ENCODE measurements at places on chromosomes 2 and 18. TPM values are rescaled to one million over a fixed set of nuclear protein-coding genes. Genes with fewer than 3 reads are reported as not detected.

The MYO5B gene
- total RNA-seq = 8.8 TPM

GRCh38 chr2:31811482-31811881 is 199.3 kb downstream of the MEMO1 start:
- DNase-seq = peak; percentile 73

GRCh38 chr2:42568401-42569115 is at the start of gene MTA3:
TSS of gene MTA3 (plus strand) at chr2:42568632. CDS start at chr2:42568746, 114 bp downstream.
- no peak for DNase-seq

The LYG2 gene
- total RNA-seq = not detected

The MYL12B gene
- 264 TPM for total RNA-seq

- DNase-seq = no peak
Measured at GRCh38 chr2:65057054-65057375, 799 bp downstream of the CEP68 start.

DNA sequence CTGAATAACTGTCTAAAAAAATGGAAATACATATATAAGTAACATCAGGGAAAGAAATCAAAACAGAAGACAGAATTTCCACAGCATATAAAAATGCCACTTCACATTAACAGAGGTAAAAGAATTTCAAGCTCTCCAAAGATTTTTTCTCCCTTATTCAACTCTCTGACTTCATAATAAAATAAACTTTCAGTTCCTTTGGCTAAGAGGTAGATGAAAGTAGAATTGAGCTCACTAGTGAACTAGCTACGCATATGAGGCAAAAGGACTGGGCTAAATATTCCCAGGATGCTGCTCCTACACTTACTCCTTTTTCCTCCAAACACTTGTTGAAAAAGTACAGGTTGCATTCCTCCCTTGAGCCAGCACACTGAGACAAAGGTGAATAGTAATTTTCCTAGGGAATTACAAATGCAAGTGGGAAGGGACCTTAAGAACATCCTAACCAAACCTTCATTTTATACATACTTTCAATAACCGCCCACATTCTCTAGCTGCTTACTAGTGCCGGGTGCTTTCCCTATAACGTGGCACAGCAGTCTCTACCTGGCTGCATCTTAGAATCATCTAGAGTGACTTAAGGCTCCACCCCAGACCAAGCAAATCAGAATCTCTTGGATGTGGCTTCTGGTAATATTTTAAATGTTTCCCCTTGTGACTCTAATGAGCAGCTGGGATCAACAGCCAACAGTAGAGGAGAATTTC is 136.6 kb downstream of the MTCL1 start:
- DNase-seq = no peak

DNA sequence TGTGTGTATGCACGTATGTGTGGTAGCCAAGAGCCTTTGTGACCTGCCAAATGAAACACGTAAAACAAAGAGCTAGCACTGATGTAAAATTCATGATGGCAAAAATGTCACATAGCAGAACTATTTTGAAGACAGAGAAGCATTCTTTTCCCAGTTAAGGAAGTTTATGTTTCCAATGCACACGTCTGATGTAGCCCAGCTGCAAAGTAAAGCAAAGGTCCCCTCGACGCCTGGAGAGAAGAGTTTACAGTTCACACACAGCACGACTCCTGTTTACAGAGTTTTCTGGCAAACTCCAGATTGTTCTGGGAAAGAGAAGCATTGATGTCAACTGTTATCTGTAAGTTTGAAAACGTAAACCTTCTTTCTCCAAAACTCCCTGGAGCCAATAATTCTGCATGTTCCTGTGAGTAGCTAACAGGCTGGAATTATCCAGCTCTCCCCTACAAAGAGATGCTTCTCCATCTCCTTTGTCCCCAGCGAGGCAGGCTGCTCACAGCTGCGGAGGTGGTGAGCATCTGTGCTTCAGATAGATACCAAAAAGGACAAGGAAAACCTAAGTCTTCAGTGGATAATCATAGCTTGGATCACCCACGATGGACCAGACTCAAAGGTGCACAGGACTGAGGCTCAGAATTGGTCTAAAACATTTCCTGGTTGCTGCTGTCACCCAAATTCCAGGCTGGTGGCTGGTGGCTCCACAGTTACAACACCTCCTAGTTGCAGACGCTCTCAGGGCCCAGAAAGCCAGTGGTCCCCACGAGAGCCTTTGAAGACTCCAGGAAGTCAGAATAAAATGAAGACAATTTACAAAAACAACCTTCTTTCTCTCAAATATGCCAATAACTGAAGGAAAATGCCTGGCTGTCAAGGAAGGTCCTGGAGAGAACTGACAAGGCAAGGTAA is 87.4 kb downstream of the COL6A3 start:
- peak; percentile 85 for DNase-seq

- DNase-seq = no peak
Measured at GRCh38 chr2:38146907-38147307, 71.0 kb upstream of the CYP1B1 start.

- no peak for DNase-seq
Measured at GRCh38 chr2:178271629-178272333, 77.5 kb downstream of the OSBPL6 start.

GRCh38 chr2:82959727-82960126 is 1499.4 kb downstream of the SUCLG1 start:
- no peak for DNase-seq

- no peak for DNase-seq
Measured at GRCh38 chr2:219625179-219625578, 2.3 kb upstream of the SLC4A3 start.

DNA sequence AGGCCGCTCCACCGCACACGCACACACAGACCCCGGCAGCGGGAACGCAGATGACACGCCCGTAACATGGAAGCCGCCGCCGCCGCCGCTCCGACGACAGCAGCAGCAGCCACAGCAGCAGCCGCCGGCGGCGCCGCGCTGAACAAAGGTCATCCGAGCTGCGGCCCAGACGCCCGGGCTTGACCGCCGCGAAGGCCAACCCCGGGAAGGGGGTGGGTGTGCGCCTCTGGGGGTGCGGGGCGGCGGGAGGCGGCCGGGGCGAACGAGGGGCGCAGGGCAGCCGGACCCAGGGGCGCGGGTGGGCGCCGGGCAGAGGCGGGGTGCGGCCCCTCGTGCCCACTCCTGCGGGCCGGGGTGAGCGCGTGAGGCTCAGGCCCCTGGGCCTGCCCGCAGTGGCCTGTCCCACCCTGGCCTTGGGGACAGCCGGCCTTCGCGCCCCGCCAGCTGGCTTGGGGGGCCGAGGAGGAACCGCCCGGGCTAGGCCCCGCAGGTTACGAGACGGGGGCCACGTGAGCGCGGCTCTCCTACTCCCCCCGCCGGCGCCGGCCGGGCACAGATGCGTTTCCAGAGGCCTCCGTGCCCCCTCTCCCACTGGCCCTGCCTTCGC is 1.0 kb upstream of the ZNF532 start:
- DNase-seq = no peak

- no peak for DNase-seq
Measured at GRCh38 chr2:240962300-240963064, 35.9 kb upstream of the SNED1 start.

GRCh38 chr2:138249207-138249606 is 252.4 kb upstream of the SPOPL start:
- no peak for DNase-seq

The CFAP210 gene
- total RNA-seq = not detected

- no peak for DNase-seq
Measured at GRCh38 chr2:34547900-34548299, 948.8 kb upstream of the FAM98A start.

The MTIF2 gene
- total RNA-seq = 26.9 TPM

DNA sequence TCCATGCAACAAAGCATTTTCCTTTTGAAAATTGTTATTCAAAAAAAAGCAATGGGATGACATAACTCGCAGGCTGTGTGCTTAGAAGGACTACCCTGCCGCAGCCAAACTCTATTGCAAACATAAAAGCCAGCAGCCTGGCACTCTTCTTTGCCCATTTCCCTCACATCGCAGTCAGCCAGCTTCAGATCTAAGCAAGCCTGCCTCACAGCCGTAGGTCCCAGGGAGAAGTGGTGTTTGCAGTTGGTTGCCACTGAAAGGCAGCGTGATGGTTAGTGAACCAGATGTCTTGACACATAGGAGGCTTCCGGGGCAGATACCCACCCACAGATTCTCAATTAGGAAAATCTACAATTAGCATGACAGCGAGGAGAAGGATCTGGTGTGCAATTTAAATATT is 655.2 kb downstream of the RNF144A start:
- DNase-seq = no peak

DNA sequence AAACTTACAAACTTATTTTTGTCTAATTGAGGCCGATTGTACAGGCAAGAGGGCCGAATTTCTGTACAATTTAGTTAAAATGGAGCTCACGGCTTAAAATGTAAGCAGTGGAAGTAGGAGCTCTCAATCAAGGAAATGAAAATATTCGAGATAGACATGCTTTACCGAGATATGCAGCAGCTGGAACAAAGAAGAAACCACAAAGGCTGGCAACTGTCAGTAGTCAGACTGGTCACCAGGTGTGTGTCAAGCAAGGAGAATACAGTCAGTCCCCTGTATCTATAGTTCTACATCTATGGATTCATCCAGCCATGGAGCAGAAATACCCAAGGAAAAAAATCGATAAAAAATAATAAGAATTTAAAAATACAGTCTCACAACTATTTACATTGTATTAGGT is 122.6 kb downstream of the WDSUB1 start:
- DNase-seq = no peak

Measured in urinary bladder (tissue), 4 donors.